Stimulated activated CD8-positive, alpha-beta memory T cell treated with anti-CD3 and anti-CD28 coated beads, Interleukin-4, amount 100 ng/mL, for 4 hours (primary cell): ENCODE measurements at places on chromosomes 6 and 20.

- no peak for DNase-seq
Measured at GRCh38 chr20:50265245-50265946, 74.8 kb downstream of the CEBPB start.

GRCh38 chr6:137363805-137364138 is 130.4 kb downstream of the OLIG3 start:
- DNase-seq, result no peak

DNA sequence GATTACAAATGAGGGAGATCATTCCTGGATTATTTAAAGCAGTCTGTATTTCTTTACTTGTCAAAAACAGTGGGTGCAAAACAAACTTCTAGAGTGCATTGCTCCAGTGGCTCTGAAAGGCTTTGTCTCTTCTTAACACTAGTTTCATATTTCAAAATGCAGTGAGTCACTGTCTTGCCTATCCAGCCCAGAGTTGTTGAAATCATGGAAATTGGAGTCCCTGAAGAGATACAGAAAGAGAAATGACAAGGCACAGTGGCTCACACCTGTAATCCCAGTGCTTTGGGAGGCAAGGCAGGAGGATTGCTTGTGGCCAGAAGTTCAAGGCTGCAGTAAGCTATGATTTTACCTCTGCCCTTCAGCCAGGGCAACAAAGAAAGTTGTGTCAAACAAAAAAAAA is 11.3 kb downstream of the SLC2A12 start:
- DNase-seq, result no peak

DNA sequence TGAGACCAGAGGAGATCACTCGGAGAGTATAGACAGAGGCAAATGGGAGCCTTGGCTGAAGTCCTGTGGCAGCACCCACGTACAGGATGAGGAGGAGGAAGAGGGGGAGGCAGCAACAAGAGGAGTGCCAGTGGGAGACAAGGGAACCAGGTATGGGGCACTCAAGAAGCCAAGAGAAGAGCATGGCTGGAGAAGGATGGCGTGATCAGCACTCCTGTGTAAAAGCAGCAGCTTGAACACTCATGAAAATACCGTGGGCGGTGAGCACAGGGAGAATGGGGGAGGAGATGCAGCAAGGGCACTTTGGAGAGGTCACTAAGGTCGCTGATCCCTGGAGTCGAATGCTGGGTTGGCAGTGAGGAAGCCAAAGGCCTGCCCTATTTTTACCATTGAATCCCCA is 51.2 kb upstream of the PRND start:
- DNase-seq, result no peak

- DNase-seq, result no peak
Measured at GRCh38 chr6:138264372-138264880, 46.1 kb upstream of the PBOV1 start.

GRCh38 chr6:22071270-22072041 is 225.4 kb downstream of the PRL start:
- no peak for DNase-seq

DNA sequence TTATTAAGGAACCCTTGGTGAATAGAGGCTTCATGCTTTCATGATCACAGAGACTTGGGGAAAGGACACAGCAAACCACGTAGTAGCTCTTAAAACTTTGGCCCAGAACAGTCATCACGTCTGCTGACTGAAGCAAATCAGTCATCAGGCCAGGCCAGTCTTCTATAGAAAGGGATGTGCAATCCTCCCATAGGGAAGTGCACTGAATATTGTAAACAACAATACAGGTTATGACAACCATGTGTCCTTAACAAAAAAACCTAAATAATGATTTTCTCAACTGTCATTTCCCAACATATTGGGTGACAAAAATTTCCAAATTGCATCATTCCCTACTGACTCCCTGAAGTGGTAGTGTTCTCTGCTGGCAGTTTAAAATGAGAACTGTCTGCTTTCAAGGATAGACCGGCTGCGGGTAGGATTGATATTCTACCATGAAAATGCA is 388.2 kb upstream of the CITED2 start:
- no peak for DNase-seq

DNA sequence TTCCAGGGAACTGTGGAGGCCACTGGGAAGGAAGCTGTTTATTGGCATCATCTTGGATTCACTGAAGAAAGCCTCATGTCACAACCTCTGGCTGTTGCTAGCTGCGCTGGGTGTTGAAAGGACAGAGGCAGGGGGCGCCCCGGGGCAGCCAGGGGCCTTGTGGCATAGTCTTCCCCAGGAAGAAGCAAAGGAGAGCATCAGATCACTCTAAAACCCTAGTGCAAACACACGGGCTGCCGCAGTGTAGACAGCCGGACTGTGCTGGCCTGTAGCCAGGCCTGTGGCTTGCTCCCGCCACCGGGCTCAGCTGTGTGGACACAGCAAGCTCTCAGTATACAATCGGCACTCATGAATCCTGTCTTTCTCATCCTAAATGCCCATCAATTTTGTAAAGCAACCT is 23.8 kb upstream of the SMOC2 start:
- DNase-seq, result no peak

- no peak for DNase-seq
Measured at GRCh38 chr6:74137911-74138310, 441.9 kb downstream of the CD109 start.

DNA sequence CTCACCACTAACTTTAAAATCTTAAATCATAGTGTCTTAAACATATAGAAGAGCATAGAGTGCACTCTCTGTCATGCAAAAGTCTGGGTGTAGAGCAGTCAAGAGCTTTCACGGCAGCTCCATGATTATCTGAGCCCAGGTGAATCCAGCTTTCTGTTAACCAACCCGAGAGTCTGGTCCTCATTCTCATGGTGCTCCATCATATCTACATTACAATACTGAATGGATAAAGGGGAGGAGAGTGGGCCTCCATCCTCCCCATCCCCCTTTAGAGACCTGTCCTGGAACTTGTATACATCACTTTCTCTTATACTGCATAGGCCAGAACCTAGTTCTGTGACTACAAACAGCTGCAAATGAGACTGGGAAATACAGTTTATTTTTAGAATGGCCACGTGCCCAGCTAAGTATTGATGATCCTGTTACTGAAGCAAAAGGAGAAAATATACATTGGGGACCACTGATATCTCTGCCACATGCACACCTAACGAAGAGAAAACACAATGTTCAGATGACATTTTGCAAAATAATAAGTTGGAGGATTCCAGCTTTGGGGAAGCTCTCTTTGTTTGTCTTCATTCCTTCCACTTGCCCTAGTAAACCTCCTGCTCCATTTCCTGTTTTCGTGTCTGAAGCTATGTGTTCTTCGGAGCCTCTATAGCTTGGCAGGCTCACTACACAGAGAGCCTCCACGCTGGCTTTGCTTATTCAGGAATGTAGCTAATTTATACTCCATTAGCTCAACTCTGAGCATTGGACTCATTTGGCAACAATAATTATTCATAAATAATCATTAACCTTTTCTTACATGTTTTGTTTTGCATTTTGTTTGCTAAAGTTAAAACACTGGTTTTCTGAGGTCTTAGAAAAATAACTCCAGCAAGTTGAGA is 110.1 kb downstream of the IYD start:
- DNase-seq, result no peak

DNA sequence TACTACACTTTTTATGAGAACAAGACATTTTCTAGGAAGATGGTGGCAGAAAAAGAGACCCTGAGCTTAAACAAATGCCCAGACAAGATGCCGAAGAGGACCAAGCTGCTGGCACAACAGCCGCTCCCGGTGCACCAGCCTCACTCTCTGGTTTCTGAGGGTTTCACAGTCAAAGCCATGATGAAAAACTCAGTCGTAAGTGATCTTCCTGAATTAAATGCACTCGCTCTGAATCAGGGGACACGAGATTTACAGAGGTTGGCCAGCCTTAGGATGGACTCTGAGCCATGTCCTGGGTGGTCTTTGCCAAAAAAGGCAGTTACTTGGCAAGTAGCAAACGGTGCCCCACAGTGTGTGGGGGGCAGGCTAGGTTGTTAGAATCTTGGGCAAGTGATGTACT is 423 bp downstream of the PACRG start:
- DNase-seq, result no peak

DNA sequence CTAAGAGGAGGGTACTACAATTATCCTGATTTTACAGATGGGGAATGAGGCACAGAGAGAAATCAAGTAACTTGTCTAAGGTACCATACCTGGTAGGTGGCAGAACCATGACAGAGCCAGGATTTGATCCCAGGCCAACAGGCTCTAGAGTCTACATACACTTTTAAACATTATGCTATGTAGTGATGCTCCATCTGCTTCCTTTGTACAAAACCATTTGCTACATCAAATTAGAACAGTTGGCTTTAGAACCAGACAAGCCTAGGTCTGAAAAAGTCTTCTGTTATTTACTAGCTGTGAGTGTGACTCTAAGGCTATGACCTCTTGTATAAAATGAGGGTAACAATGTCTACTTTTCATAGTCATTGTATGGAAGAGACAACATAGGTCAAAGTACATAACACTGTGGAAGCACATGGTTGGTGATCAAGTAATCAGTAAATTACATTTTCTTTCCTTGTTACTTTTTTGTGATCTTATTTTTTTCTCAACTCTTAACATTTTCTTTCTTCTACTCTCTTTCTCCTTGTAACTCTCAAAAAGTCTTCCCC is 122.1 kb downstream of the PDSS2 start:
- no peak for DNase-seq

- DNase-seq, result no peak
Measured at GRCh38 chr6:152859225-152859624, 108.6 kb downstream of the VIP start.

DNA sequence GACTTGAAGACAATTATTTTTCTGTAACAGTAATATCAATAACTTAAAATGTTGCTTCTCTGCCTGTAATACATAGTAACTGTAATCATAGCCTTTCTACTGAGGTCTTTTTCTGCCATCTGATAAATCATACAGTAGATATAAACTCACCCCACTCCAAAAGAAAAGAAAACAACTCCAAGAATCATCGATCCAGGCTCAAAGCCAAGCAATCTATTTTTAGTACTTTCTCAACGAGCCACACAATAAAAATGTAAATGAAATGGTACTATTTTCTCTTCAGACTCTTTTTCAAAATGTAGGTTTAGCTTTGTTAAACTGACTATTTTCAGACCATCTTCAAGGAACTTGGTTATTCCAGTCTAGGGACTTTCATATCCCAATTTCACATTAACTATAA is 493.3 kb downstream of the ADGRB3 start:
- no peak for DNase-seq

GRCh38 chr6:50734488-50734887 is 21.2 kb downstream of the TFAP2D start:
- DNase-seq, result no peak

- no peak for DNase-seq
Measured at GRCh38 chr6:20024978-20025377, 187.3 kb downstream of the MBOAT1 start.

- no peak for DNase-seq
Measured at GRCh38 chr6:150652848-150653613, 53.3 kb downstream of the PLEKHG1 start.

DNA sequence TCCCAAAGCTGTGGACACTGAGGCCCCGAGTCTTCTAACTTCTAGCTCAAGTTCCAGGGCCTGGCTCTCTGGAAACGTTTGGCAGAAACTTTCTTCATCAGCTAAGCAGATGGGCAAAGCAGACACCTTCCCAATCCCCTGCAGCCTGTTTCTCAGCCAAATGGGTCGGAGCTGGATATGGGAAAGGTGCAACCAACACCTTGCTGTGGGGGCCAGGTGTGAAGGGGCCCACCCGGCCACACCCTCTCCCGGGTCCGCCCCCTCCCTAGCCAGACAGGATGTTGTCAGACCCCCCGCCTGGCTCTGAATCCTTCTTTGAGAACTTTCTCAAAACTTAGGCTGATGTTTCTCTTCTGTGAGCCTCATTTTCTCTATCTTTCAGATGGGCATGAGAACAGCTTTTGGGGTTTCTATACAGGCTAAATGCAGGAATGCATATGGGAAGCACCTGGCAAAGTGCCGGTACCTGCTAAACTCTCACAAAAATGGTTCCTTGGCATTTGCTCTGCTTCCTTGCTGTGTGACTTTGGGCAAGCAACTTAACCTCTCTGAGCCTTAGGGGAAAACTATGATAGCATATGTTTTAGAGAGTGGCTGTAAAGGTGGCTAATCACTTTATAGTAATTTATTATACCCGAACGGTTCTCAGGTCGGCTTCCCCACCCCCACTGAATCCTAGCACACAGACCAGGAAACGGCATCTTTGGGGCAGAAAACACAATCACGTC is 1.8 kb downstream of the SNAI1 start:
- no peak for DNase-seq
